ENCODE measurements at places on chromosomes 3 and 15. TPM values are rescaled to one million over a fixed set of nuclear protein-coding genes. Genes with fewer than 3 reads are reported as not detected.

MOBP gene
- 0.92 TPM for total RNA-seq

SOX14 gene
- 1.4 TPM for total RNA-seq

PAQR5 gene
- total RNA-seq: 2.3 TPM

PARP15 gene
- total RNA-seq: under 0.01 TPM

VEPH1 gene
- 26.1 TPM for total RNA-seq

PRR23C gene
- total RNA-seq: not detected

SLC2A2 gene
- total RNA-seq: not detected

AQP9 gene
- 0.92 TPM for total RNA-seq

TBC1D23 gene
- total RNA-seq: 56.1 TPM

IFT57 gene
- total RNA-seq: 57.7 TPM
